Suprapubic skin (tissue), 4 donors: ENCODE measurements at places on chromosomes 3 and 15. TPM values are rescaled to one million over a fixed set of nuclear protein-coding genes. Genes with fewer than 3 reads are reported as not detected.

KNG1 gene
- total RNA-seq = 0.44 TPM

ALAS1 gene
- 54.4 TPM for total RNA-seq

STRA6 gene
- total RNA-seq = 0.39 TPM

GRCh38 chr15:88630141-88630721 lies 8.6 kb upstream of the ISG20 start:
- peaks cover 4% of the 10 kb centered on the region for H3K4me1 ChIP-seq
- no peak overlapping the region for H3K4me3 ChIP-seq
- H3K36me3 ChIP-seq = peaks cover 28% of the 10 kb centered on the region
- DNase-seq = no peak
- peak overlapping the region; percentile 25 for H3K27ac ChIP-seq

DNA sequence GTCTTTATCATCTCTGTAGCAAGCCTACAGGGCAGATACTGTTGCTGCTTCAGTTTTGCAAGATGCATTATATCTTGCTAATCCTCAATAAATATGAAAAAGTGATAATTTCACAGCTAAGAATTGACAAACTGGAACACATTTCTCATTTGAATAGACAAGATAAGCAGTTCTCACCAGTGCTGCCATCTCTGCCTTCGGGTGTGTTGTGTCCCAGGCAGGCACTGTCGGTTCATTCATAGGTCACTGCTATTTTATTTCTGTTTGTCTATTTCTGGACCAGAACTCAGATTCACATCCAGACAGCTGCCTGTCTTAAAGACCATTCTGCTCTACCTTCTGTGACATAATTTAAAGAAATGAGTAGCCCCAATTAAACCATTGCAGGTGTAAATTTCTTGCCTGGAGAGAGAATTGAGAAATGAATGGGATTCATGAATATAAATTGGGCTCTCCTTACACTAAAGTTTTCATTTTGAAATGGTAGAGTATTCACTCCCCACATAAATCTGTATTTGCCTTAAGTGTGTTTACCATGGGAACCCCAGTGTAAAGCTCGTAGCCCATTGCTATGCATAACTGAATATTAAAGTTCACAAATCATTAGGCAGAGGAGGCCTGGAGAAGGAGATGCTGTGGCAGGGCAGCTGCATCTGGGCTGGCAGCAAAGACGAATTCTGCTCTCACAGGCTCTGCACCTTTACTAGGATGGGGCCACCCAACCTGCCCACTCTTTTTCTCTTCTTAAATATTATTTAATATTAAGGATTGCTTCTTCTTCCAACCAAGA lies 149.9 kb downstream of the ARPP21 start:
- no peaks in the 10 kb centered on the region for H3K4me1 ChIP-seq
- H3K36me3 ChIP-seq = no peaks in the 10 kb centered on the region
- H3K27ac ChIP-seq = no peak overlapping the region
- H3K4me3 ChIP-seq = no peak overlapping the region
- no peaks in the 10 kb centered on the region for H3K27me3 ChIP-seq

DNA sequence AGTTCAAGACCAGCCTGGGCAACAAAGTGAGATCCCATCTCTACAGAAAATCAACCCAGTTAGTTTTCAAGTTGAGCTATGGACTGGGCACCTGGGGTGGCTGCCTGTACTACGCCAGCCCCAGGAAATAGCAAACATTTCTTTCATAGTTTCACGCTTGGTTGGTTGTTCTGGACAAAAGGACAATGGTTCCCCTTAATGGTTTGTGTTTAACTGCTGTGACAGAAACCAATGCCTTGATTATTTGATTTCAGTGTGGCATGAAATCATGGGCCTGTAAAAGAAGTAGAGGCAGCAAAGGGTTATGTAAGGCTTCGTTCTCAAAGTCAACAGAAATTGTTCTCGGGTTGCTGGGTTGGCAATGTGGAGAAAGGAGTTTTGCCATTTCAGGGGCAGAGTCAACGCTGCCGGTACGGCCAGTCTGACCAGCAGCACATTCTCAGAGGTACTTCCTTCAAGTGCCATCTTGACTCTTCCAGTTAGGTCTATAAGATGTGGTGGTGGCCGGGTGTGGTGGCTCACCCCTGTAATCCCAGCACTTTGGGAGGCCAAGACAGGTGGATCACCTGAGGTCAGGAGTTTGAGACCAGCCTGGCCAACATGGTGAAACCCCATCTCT lies 12.7 kb downstream of the LCMT2 start:
- DNase-seq = no peak
- no peaks in the 10 kb centered on the region for H3K4me1 ChIP-seq
- H3K4me3 ChIP-seq = no peak overlapping the region
- H3K36me3 ChIP-seq = no peaks in the 10 kb centered on the region
- peaks cover 3% of the 10 kb centered on the region for H3K27me3 ChIP-seq

DNA sequence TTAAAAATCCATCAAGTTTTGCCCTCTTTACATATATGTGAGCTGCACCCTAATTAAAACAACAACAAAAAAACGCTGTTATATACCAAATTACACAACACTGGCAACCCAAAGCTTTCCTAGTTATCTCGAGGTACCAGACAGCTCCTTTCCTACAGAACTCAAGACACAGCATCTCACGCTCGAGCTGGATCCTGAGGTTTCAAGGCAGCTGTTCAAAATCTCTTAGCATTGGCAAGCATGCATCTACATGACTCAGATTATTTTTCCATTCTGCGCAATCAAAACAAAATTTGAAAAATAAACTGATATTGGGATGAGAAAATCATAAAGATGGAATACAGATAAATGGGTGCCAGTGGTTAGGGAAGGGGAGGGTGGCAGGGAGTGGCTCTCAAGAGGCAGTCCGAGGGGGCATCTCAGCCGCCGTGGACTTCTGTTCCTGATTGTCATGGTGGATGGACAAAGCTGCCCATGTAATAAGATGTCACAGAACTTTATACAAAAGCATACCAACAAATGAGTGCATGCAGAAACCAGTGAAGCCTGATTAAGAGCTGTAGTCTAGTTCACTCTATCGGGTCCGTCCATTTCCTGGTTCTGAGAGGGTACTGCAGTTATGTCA lies 91.5 kb downstream of the ADAMTS17 start:
- H3K27ac ChIP-seq = no peak overlapping the region
- no peaks in the 10 kb centered on the region for H3K36me3 ChIP-seq
- H3K4me1 ChIP-seq = peaks cover 18% of the 10 kb centered on the region
- DNase-seq = no peak

DNA sequence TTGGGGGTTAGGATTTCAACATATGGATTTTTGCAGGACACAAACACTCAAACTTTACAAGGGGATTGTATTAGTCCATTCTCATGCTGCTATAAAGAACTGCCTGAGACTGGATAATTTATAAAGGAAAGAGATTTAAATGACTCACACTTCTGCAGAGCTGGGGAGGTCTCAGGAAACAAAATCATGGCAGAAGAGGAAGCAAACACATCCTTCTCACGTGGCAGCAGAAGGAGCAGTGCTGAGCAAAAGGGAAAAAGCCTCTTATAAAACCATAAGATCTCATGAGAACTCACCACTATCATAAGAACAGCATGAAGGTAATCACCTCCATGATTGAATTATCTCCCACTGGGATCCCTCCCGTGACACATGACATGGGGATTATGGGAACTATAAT lies 1183.1 kb downstream of the ZPLD1 start:
- no peak for DNase-seq
- no peak overlapping the region for H3K27ac ChIP-seq
- H3K36me3 ChIP-seq = no peaks in the 10 kb centered on the region
- H3K4me3 ChIP-seq = no peak overlapping the region
- H3K4me1 ChIP-seq = no peaks in the 10 kb centered on the region

GRCh38 chr3:41247055-41248004 lies 48.0 kb downstream of the CTNNB1 start:
- no peak for DNase-seq
- no peaks in the 10 kb centered on the region for H3K36me3 ChIP-seq
- no peaks in the 10 kb centered on the region for H3K27me3 ChIP-seq

DNA sequence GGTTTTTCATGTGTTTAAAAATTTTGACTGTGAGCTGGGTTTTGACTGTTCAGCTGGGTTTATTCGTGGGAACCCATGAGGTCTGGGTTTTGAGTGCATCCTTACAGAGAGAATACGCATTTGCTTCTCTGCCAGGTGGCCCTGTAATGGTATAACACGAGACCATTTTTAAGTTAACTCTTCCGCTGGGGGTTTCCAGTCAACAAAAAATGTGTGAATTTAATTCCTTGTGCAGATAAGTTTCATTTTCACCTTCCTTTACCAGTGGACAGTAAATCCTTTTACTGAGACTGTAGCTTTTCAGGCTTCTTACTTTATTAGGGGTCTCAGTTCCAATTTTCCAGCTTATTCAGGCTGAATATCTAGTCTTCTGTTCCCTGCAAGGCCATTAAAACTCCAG lies 149.6 kb downstream of the OPA1 start:
- no peaks in the 10 kb centered on the region for H3K36me3 ChIP-seq
- H3K4me1 ChIP-seq = no peaks in the 10 kb centered on the region
- H3K27ac ChIP-seq = no peak overlapping the region

- H3K27ac ChIP-seq = no peak overlapping the region
- no peaks in the 10 kb centered on the region for H3K27me3 ChIP-seq
- DNase-seq = no peak
- H3K4me1 ChIP-seq = peaks cover 55% of the 10 kb centered on the region
These were observed 4.4 kb downstream of the KCTD6 start for GRCh38 chr3:58496206-58496857.

DNA sequence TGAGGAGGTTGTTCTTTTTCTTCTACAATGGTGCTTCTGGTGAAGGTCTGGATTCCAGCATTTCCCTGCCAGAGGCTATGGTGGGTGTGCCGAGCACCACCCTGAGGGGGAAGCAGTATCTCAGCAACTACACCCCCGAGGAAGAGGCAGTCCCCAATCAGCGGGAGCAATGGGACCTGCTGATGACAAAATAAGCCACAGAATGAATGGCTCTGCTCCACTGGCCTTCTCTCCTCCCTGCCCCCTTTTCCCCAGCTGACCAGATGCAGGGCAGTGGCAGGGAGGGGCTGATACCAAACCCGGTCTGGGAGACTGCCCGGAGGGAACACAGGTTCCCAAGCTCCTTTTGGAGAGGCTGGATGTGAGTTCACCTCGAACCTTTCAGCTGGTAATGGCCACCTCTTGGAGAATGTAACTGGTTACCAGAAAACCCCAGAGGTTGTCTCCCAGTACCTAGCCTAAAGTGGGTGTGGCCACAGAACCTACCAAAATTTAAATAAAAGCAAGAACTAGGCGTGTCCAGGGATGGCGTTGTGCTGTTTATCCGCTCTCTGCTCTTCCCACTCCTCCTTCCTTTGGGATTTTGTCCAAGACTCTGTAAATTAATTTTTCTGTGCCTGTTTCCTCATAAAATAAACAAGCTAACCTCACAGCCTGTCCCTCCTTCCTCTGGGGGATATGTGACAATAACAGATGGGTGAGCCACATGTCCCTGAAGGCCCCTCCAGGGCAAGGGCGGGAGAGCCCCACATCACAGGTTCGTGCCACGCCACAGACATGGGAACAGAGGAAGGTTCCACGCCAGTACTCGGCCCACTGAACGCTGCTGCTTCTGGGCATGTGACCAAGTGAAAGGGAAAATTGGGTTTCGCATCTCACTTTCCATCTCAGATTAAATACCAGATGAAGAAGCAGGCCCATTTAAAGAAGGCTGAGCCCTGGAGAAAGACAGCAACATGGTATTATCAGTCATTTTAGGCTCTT lies 35.1 kb upstream of the SPTBN5 start:
- H3K27me3 ChIP-seq = no peaks in the 10 kb centered on the region
- H3K4me3 ChIP-seq = no peak overlapping the region

DNA sequence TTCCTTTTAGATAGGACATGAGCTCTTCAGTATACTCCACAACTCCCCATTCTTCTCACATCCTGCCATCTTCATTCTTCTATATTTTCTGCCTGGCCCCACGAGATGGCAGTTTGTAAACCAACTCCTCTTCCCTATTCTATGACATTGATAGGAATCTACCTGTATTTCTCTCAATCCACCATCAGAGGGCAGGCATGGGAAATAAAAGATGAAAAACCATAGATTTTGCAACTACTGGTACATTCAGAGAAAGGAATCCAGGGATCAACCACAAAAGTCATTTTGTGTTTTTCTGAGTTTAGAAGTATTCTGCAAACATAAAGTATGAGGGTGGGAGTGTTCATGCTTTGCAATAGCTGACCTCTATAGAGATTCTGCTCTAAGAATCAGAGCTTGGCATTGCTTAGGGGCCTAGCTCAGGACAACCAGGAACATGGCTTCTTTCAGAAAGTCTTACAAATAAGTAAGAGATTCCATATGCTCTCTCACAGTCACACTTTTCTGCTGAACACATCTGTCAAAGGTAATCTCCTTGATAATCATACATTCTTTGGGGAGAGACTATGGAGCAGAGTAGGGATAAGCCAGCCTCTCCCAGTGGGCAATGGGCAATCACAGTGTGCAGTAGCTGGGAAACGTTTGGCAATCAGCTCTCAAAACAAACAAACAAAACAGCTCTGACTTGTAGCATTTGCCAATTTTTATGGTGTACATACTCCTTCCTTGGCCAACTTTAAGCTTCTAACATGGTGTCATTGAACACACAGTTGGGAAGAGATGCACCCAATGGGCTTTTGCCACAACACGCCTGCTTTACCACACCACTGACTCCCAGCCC lies 43.1 kb upstream of the SLC25A36 start:
- peaks cover 3% of the 10 kb centered on the region for H3K27me3 ChIP-seq
- H3K4me1 ChIP-seq = no peaks in the 10 kb centered on the region
- no peaks in the 10 kb centered on the region for H3K36me3 ChIP-seq
- H3K4me3 ChIP-seq = no peak overlapping the region

DNA sequence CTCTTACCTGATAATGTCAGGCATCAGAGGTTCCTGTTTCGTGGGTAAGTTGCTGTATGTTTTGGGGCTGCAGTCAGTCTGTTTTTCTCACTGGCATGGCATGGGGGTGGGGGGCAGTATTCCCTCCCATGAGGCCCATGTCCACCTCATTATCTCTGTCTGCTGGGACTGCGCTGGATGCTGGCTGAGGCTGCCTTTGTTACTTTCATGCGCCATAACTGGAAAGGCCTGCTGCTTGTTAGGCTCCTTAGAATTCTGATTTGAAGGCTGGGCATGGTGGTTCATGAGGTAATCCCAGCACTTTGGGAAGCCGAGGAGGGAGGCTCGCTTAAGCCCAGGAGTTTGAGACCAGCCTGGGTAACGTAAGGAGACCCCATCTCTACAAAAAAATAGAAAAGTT lies 9.8 kb downstream of the APBA2 start:
- DNase-seq = no peak
- no peak overlapping the region for H3K27ac ChIP-seq
- H3K36me3 ChIP-seq = no peaks in the 10 kb centered on the region
- H3K27me3 ChIP-seq = peaks cover 4% of the 10 kb centered on the region
- no peaks in the 10 kb centered on the region for H3K4me1 ChIP-seq

- peak overlapping the region; percentile 96 for H3K27ac ChIP-seq
- peaks cover 60% of the 10 kb centered on the region for H3K4me1 ChIP-seq
- DNase-seq = peak; percentile 96
- no peaks in the 10 kb centered on the region for H3K36me3 ChIP-seq
These were observed 1.3 kb upstream of the USP3 start for GRCh38 chr15:63502843-63503738.

- H3K27me3 ChIP-seq = no peaks in the 10 kb centered on the region
- H3K4me3 ChIP-seq = no peak overlapping the region
- H3K27ac ChIP-seq = no peak overlapping the region
- peak; percentile 22 for DNase-seq
- H3K4me1 ChIP-seq = no peaks in the 10 kb centered on the region
These were observed 120.8 kb upstream of the HACD2 start for GRCh38 chr3:123705488-123706285.
